ENCODE measurements at places on chromosomes 16 and 17.

DNA sequence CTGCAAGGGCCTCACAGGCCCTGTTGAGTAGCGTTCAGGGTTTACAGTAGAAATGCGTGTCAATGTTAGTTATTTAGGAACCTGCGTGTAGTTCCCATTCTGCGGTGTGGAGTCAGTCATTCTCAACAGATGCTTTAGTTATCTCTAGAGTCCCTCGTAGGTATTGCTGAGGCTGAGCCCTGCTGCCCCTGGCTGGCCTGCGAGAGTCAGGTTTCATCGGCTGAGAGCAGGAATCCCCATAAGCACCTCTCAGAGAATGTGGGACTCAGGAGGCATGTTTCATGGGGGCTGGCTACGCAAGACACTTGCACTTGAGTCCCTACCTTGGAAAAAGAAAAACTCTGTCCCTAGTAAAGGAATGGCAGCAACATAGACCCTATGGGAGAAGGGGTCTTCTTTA lies 347.5 kb upstream of the ASIC2 start:
- no peak for DNase-seq

- DNase-seq = no peak
Measured at GRCh38 chr16:35744726-35745125, 2285.3 kb downstream of the TP53TG3F start.

DNA sequence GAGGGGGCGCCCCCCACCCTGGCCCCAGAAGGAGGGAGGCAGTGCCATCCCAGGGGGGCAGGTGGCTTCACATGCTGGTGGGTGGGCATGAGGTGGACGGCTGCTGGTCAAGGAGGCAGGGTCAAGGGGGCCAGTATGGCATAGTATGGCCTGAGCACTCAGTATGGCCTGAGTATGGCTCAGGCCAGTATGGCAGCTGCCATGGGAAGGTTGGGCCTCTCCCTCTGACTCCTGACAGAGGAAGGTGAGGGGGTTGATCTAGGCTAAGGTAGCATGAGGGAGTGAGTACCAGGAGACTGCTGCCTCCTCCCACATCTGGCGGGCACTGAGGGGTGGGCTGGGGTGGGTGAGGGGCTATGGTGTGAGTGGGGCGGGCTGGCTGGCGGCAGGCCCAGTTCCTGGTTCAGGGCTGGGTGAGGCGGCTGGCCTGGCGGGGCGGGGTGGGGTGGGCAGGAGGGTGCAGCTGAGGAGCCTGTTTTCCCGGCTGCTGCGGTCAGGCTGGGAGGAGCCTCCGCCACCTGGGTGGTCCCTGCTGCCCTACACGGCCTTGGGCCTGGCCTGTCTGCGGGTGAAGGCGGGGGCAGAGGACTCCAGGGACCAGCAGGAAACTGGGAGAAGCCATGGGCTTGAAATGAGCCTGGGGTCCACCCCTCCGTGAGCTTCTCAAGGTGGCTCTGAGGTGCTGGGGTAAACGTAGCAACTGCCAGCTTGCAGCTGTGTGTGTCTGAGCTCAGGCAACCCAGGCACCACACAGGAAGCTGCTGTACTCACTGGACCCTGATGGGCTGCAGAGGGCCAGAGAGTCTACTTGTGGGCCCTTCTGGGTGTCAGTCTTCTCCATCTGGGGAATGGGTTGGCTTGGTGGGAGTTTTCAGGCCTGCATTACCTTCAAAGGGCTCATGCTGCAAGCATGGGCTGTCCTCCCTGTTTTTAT lies 57.0 kb downstream of the RAI1 start:
- DNase-seq = no peak

DNA sequence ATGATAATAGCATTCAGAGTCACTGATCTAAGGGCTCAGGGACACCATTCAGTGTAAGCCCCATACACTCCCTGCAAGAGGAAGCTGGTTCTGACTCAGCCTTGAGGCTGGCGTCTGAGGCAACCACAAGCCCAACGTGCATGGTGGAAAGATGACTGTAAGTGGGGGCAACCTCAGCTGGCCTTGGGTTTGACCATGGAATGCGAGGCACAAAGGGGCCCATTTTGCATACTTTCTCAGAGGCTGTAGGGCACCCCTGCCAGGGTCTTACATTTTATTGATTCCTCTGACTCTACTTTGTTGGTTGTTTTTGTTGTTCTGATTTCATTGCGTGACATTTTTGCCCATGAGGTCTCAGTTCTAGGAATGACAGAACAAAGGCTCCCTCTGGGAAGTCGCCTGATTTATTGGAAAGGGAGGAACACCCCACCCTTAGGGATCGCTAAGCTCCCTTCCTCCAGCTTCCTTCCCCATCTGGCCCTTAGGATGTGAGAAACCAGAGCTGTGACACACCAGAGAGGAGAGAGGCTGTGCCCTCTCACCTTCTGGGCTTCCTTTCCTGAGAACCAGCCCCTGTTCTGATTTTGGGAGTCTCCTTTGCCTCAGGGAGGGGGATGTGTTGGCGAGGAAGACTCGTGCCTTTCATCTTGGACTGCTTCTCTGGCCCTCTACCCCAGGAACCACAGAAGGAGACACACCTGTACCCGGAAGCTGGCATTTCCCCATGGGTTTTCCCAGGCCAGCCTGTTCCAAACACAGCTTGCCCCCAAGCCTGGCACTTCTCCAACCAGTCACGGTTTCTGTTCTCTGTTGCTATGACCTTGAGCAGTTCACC lies 5.6 kb upstream of the CIITA start:
- peak; percentile 31 for DNase-seq

DNA sequence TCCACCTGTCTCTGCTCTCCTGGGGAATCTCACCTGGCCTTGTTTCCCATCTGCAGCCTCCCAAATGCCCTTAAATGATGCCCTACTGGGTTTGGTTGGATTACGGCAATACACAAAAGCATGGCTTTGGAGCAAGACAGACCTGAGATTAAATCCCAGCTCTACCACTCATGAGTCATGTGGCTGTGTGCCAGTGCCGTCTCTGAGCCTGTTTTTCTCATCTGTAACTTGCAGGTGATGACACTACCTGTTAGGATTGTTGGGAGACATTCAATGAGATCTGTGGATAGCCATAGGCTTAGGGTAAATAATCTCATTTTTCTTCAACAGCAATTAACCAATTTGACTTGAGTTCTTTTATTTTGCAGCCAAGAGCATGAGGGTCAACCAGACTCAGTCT lies 240.3 kb downstream of the MAF start:
- DNase-seq = no peak

GRCh38 chr17:66538776-66539175 lies 236.4 kb downstream of the PRKCA start:
- DNase-seq = no peak

DNA sequence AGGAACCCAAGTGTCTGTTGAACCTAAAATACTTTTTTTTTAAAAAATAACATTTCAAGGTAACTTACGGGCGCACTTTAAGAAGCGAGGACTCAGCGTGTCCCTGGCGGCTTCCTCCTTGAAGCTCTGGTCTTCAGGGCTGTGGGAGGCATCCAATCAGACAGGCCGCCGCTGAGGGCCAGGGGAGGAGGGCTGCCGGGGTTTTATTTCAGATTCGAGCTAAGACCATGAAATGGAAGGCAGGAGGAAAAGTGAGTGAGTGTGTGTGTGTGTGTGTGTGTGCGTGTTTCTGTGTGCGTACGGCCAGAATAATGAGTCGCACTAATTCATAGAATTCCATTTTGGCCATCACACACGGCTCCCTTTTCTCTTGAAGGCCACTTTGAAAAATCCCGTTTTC lies 41.1 kb downstream of the C16orf78 start:
- no peak for DNase-seq

- no peak for DNase-seq
Measured at GRCh38 chr17:72665852-72666851, 426.3 kb downstream of the SLC39A11 start.

GRCh38 chr17:3894188-3894587 lies 1.3 kb upstream of the CAMKK1 start:
- no peak for DNase-seq

DNA sequence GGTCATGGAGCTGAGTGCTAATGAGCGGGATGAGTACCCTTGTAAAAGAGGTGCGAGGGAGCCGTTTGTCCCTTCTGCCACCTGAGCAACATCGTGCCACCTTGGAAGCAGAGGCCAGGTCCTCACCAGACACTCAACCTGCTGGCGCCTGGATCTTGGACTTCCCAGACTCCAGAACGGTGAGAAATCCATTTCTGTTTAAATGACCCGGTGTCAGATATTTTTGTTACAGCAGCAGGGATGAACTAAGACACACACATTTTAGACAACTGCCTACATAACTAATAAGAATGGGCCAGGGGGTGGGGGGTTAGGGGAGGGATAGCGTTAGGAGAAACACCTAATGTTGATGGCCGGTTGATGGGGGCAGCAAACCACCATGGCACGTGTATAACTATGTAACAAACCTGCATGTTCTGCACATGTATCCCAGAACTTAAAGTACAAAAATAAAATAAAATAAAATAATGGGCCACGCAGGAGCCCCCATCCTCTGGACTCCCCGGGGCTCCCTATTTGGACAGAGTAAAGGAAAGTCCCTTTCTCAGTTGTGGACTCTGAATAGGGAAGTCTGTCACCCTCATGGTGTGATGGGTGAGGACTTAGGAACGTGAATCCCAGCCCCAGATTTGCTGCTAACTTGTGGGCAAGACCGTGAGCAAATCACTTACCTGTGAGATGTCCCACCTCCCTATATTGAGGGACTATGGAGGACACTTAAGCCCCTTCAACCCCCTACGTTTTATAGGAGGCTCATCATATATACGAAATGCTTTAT lies 60.6 kb upstream of the DNAH17 start:
- DNase-seq = no peak

- DNase-seq = no peak
Measured at GRCh38 chr16:1637526-1637925, 25.4 kb downstream of the CRAMP1 start.

- DNase-seq = no peak
Measured at GRCh38 chr17:19357761-19358160, 4.8 kb downstream of the B9D1 start.

DNA sequence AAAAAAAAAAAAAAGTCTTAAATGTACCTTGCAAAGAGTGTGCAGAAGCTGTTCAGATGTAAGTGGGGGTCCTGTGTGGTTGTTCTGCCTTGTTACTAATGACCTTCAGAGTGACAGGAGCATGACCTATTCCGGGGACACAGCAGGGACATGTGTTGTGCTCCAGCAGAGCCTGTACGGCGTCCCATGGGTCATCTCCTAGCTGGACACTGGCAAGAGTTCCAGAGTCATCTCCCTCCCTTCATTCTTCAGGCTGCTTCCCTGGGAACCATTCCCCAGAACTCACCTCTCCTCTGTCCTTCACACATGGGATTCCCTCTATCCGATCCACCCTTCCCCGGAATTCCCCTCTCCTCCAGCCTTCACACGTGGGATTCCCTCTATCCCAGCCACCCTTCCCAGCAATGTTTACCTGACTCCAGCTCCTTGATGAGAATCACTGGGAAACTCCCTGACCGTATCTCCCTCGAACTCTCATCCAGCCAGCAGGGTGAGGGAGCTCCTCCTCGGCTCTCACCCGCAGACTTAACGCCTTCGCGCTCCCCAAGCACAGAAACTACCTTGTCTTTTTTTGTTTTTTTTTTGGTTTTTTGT lies 85.8 kb downstream of the MRM3 start:
- no peak for DNase-seq

DNA sequence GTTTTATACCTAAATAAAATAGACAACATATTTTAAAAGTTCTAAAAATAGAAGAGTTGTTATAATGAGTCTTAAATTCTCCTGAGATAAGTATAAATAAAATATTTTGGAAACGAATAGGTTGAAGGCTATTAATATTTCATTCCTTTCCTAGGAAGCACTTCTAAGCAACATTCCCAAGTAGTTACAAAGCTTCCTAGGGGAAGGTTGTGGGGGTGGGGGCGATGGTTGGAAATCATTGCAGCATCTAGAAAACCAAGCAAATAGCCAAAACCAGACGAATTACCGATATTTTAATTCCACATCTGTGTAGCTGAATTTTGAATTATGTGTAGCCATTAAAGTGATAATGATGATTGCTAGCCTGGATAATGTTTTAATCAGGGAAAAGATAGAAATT lies 26.9 kb downstream of the PTRH2 start:
- DNase-seq = no peak

- DNase-seq = peak; percentile 82
Measured at GRCh38 chr17:7280519-7281073, 922 bp upstream of the SLC2A4 start.

DNA sequence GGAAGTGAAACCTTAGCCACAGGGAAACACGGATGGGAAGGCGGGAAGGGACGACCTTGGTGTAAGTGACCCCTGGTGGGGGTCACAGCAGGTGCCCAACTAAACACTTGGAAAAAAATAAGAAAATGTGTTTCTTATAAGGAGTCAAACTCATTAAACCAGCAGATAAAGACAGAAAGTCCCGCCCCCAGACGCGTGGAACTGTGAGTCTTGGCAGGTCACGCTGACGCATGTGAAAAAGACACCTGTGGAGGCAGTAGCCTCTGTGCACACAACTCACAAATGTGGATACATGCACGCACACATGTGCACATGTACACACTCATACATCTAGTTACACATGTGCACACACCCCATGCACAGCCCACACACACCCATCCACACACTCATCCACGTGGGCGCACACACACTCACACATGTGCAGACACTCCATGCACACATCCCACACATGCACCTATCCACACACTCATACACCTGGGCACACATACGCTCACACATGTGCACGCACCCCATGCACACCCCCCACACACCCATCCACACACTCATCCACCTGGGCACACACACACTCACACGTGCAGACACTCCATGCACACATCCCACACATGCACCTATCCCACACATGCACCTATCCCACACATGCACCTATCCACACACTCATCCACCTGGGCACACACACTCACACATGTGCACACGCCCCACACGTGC lies 432.4 kb downstream of the SOX9 start:
- DNase-seq = no peak

GRCh38 chr16:30335598-30336474 lies 19.3 kb downstream of the CD2BP2 start:
- DNase-seq = no peak
